ENCODE measurements at places on chromosomes 12 and 14.

DNA sequence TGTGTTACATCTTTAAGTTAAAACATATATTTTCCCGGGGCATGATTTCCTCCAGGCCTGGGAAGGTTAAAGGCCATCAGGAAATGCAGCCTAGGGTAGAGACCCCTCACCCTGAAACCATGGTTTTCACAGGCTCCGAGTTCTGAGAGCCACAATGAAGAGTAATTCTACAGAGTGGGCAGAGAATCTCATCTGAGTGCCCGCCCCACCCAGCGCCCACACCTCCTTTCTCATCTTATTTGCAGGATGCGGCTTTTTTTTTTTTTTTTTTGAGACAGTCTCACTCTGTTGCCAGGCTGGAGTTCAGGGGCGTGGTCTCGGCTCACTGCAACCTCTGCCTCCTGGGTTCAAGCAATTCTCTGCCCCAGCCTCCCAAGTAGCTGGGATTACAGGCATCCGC lies 170.7 kb downstream of the FOXN3 start:
- DNase-seq = no peak

DNA sequence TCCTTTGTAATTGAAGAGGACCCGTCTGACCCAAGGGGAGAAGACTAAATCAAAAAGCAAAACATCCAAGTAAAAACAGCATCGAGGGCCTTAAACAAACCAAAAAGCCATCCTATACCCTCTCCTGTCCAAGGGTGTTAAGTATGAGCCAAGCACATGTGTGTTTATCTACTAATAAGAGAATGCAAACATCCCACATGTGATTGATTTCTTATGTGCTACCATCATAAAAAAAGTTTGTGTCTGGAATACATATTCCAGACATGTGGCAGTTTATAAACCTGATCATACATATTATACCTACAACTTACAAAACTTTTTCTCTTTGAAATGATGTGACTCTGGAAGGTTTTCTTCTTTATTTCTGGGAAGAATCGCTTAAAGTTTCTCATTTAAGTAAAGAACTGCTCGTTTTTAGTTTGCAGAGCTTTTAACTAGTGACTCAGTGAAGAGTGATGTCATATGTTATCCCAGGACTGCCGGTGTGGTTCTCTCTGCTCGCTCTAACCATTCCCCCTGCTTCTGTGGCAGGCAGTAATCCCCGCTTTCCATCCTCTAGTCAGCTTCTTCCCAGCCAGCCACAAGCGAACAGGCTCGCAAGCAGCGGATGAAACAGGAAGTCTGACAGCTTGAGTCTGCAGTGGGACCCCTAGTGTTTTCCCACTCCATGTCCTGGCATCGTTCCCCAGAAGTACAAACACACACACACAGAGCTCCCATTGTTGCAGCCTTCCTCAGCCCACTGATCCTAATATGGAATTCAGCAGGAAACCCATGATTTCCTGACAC lies 431 bp upstream of the RHOJ start:
- DNase-seq = peak; percentile 48

- no peak for DNase-seq
Measured at GRCh38 chr14:34843011-34843554, 32.1 kb downstream of the BAZ1A start.

- no peak for DNase-seq
Measured at GRCh38 chr12:57571926-57572762, 18.8 kb upstream of the PIP4K2C start.
